ENCODE measurements at places on chromosomes 13 and 19.

DNA sequence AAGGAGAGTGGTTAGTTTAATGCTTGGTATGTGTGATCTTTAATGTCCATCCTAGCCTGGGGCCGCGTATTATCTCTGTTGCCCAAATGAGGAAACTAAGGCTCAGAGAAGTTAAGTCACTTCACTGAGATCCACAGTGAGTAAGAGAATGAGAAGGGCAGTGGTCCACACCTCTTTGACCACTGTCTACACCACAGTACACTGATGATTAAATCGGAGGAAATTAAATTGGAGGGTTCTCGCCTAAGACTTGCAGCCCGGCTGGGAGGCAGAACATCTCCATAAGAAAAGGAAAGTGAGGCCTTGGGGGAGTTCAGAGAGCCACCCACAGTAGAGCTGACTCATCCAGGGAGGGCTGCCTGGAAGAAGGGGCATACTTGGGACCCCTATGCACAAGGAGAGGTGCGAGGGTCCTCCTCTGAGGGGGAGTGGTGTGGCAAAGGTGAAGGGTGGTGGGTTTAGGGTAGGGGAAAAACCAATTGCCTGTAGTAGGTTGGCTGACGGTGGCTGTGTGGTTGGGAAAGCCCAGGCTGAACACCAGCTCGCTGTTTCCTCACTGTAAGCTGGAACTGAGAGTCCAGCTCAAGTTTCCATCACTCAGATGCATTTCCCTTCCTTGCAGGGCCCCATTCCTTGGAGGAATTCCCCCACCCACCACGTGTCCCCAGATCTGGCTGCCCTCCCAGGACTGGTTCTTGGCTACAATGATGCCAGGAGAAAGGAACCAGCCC lies 15.0 kb upstream of the DHRS12 start:
- no peaks in the 10 kb centered on the region for H3K36me3 ChIP-seq
- no peaks in the 10 kb centered on the region for H3K27me3 ChIP-seq
- peak overlapping the region; percentile 89 for H3K27ac ChIP-seq
- peak overlapping the region; percentile 38 for H3K4me3 ChIP-seq

- H3K36me3 ChIP-seq: peaks cover 28% of the 10 kb centered on the region
- H3K27ac ChIP-seq: peak overlapping the region; percentile 99
- peaks cover 28% of the 10 kb centered on the region for H3K27me3 ChIP-seq
- peak overlapping the region; percentile 95 for H3K4me3 ChIP-seq
- no peak for DNase-seq
- H3K4me1 ChIP-seq: peaks cover 36% of the 10 kb centered on the region
These were observed 448 bp upstream of the ZNF543 start for GRCh38 chr19:57319869-57320179.

DNA sequence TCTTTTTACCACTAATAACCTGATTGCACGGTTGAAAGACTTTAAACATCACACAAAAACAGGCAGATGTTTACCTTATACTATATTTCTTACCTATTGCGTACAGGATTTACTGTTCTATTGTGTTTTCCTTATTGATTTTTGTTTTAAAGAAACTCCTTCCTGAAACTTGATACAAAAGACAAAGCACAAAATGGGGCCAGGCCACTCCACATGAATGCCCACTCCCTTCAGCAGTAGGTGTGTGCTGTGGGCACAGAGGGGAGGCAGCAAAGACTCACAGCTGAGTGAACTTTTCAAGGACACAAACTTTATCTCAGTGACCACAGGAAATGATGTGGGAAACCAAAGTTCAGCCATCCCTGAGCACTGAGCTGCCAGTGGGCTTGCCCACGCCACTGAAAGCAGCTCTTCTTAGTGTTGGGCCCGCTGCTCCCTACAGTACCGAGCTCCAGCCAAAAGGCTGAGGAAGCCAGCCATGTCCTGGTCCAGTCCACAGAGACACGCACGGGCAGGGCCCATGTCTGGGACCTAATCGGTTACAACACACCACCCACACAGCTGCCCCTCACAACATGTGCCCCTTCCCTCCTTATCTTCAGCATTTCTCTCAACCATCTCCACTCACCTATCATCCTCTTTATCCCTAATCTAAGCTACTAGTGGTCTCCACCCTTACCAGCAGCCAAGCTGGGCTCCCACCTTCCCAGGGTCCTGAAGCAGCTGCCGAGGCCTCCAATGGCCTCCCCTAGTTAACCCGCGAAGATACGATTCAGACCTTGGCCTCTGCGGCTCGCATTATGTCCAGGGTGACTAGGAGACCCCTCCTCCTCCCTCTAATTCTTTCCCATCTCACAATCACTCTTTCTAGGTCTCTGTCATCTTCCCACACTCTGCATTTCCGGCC lies 39.5 kb downstream of the ATP7B start:
- no peak overlapping the region for H3K4me3 ChIP-seq
- no peaks in the 10 kb centered on the region for H3K27me3 ChIP-seq
- no peak overlapping the region for H3K27ac ChIP-seq
- H3K4me1 ChIP-seq: no peaks in the 10 kb centered on the region
- no peaks in the 10 kb centered on the region for H3K36me3 ChIP-seq
- no peak for DNase-seq

GRCh38 chr13:110714797-110715394 lies 1.4 kb downstream of the ING1 start:
- peak overlapping the region; percentile 97 for H3K4me3 ChIP-seq
- peaks cover 12% of the 10 kb centered on the region for H3K36me3 ChIP-seq
- peak overlapping the region; percentile 96 for H3K27ac ChIP-seq
- H3K4me1 ChIP-seq: peaks cover 11% of the 10 kb centered on the region
- H3K27me3 ChIP-seq: no peaks in the 10 kb centered on the region

DNA sequence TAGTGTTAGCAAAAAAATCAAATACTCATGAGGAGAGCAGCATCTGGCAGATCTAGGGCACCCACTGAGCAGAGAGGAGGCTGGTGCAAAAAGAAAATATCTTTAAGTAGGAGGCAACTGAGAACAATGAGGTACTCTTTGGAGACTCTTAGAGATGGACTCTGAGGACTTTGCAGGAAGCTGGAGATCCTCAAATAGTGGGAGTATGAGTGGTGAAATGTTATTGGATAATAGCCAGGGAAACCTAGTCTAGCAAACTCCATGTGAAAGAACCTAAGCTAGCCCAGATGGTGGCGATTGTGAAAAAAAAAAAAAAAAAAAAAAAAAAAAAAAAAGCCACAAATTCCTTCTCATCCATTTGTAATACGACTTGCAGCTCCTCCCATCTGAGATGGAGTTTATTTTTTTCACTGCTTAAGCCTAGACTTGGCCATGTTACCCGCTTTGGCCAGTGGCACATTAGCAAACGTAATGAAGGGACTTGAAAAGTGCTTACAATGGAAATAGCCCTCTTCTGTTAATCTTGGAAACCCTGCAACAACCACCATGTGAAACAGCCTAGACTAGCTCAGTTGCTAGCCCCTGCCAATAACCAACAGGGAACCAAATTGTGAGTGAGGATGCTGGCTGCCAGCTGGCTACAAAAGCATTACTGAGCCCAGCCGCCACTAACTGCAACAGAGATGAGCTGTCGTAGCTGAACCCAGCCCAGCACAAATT lies 476.2 kb downstream of the KLF12 start:
- no peak overlapping the region for H3K27ac ChIP-seq
- H3K27me3 ChIP-seq: peaks cover 5% of the 10 kb centered on the region
- no peak for DNase-seq
- H3K36me3 ChIP-seq: no peaks in the 10 kb centered on the region

- H3K27me3 ChIP-seq: no peaks in the 10 kb centered on the region
- DNase-seq: no peak
- H3K4me3 ChIP-seq: no peak overlapping the region
These were observed 356.6 kb downstream of the TDRD3 start for GRCh38 chr13:60753641-60754040.

- peaks cover 12% of the 10 kb centered on the region for H3K36me3 ChIP-seq
- no peak overlapping the region for H3K4me3 ChIP-seq
- H3K4me1 ChIP-seq: peaks cover 44% of the 10 kb centered on the region
- DNase-seq: no peak
These were observed 5.1 kb upstream of the GPR18 start for GRCh38 chr13:99263126-99263785.

DNA sequence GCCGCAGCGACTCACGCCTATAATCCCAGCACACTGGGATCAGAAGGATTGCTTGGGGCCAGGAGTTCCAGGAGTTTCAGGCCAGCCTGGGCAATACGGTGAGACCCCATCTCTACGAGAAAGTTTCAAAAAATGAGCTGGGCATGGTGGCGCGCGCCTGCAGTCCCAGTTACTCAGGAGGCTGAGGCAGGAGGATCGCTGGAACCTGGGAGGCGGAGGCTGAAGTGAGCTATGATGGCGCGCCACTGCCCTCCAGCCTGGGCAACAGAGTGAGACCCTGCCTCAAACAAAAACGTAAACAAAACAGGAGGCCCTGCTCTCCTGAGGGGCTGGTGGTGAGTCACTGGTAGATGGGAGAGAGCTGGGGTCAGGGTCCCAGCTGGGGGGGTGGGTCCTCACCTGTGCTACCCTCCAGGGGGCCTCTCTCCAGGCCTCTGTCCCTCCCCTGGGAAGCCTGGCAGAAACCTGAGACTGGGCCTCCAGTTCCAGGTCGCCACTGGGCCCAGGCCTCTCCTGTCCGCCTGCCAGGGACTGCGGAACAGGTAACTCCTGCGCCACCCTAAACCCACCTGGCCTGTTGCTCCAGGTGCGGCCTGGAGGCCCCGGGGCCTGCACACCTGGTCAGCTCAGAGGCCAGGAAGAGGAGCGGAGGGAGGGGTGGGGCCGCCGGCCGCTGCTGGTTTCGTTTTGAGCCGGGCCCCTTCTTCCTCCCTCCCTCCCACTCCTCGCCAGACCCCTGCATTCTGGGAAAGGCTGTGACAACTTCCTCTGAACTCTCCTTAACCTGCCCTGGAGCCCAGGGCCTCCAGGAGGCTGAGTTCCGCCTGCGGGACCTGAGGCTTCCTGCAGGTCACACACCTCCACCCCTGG lies 17.2 kb upstream of the ZBTB7A start:
- H3K4me3 ChIP-seq: peak overlapping the region; percentile 75
- peak overlapping the region; percentile 93 for H3K27ac ChIP-seq
- H3K27me3 ChIP-seq: no peaks in the 10 kb centered on the region
- peaks cover 8% of the 10 kb centered on the region for H3K36me3 ChIP-seq
- H3K4me1 ChIP-seq: peaks cover 36% of the 10 kb centered on the region

- H3K4me3 ChIP-seq: peak within 1 kb of the TSS; percentile 63
- H3K36me3 ChIP-seq: peaks cover 2% of the 10 kb centered on the region
- peaks cover 14% of the 10 kb centered on the region for H3K4me1 ChIP-seq
- DNase-seq: peak; percentile 51
- H3K27ac ChIP-seq: no peak within 1 kb of the TSS
These were observed at the start of gene TMEM221 for GRCh38 chr19:17448131-17448967. Gene TMEM221 (minus strand): TSS chr19:17448668. CDS start chr19:17448462, 206 bp downstream.

GRCh38 chr13:48078251-48078656 lies 16.6 kb downstream of the MED4 start:
- H3K4me1 ChIP-seq: peaks cover 6% of the 10 kb centered on the region
- peak overlapping the region; percentile 56 for H3K27ac ChIP-seq
- H3K27me3 ChIP-seq: no peaks in the 10 kb centered on the region

GRCh38 chr13:70353096-70353495 lies 244.8 kb upstream of the KLHL1 start:
- H3K27me3 ChIP-seq: no peaks in the 10 kb centered on the region
- H3K36me3 ChIP-seq: no peaks in the 10 kb centered on the region
- H3K4me1 ChIP-seq: no peaks in the 10 kb centered on the region
- DNase-seq: no peak

DNA sequence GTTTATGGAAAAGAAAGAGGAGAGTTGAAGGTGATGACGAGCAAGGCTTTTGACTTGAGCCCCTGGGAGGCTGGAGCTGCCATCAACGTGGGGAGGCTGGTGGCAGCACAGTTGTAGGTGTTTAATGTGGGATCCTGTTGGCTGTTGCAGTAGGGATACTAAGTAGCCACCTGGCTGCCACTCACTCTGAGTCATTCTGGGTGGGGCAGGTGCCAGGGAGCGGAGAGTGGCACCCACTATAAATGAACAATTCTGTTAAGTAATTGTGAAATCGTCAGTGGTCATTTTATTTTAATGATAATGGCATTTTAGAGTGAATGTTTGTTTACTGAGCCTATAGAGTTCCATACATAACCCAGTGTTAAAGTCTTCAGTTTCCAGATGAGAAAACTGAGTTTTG lies 9.8 kb downstream of the ZNF317 start:
- H3K36me3 ChIP-seq: peaks cover 89% of the 10 kb centered on the region
- H3K4me1 ChIP-seq: peaks cover 69% of the 10 kb centered on the region
- DNase-seq: no peak

DNA sequence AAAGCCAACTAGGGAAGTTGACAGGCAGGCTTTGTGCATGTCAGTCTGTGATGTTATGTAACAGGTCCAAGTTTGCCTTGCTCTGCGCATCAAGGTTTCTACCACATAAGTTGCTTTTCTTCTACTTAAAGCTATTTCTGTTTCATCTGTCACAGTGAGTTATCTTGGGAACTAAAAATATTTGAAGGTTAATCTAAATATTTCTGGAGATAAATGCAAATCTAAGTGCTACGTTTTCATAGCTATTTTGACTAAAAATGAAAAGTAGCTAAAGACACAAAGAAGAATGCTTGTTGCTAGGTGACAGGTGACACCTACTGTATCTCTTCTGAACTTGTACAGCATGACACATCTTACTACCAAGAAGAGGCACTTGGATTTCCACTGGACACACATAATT lies 135.6 kb downstream of the KLF12 start:
- no peak overlapping the region for H3K27ac ChIP-seq
- DNase-seq: no peak
- H3K36me3 ChIP-seq: peaks cover 9% of the 10 kb centered on the region
- peaks cover 24% of the 10 kb centered on the region for H3K4me1 ChIP-seq
- no peak overlapping the region for H3K4me3 ChIP-seq

DNA sequence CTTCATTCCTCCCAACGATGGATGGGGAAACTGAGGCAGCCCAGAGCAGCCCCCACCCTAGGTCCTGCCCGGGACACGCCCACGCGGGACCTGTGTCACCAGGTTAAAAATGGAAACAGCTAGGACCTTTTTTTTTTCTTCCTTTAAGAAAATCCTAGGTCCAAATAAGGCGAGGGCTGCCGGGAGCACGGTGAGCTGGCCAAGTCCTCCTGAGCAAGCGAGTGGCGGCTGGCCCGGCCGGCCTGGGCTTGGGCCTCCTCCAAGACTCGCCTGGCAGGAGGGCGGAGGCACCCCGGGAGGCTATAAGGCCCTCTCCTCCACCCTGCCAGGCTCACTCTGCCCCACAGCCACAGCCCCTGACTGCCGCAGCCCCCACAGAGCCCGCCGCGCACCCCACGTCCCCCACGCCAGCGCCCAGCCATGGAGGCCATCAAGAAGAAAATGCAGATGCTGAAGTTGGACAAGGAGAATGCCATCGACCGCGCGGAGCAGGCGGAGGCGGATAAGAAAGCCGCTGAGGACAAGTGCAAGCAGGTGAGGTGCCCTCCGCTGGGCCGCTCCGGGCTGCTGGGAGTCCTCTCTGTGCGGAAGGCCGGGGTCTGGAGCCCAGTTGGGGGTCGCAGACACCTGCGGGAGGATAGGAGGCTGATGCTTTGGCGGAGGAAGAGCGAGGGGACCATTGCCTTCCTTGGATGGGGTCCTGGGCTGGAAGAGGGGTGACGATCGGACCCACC lies 8.9 kb upstream of the TPM4 start:
- no peak overlapping the region for H3K27ac ChIP-seq
- H3K4me3 ChIP-seq: no peak overlapping the region
- peaks cover 18% of the 10 kb centered on the region for H3K4me1 ChIP-seq
- H3K36me3 ChIP-seq: no peaks in the 10 kb centered on the region
